ENCODE measurements at places on chromosomes 11 and 22. TPM values are rescaled to one million over a fixed set of nuclear protein-coding genes. Genes with fewer than 3 reads are reported as not detected.

GRCh38 chr11:75326439-75326810, 25.0 kb downstream of the ARRB1 start:
- no peak for DNase-seq

- DNase-seq: no peak
These were observed 1383.3 kb downstream of the TBC1D22A start for GRCh38 chr22:48145738-48146137.

GRCh38 chr11:35390737-35391682, 28.3 kb downstream of the SLC1A2 start:
- peak; percentile 55 for DNase-seq

DNA sequence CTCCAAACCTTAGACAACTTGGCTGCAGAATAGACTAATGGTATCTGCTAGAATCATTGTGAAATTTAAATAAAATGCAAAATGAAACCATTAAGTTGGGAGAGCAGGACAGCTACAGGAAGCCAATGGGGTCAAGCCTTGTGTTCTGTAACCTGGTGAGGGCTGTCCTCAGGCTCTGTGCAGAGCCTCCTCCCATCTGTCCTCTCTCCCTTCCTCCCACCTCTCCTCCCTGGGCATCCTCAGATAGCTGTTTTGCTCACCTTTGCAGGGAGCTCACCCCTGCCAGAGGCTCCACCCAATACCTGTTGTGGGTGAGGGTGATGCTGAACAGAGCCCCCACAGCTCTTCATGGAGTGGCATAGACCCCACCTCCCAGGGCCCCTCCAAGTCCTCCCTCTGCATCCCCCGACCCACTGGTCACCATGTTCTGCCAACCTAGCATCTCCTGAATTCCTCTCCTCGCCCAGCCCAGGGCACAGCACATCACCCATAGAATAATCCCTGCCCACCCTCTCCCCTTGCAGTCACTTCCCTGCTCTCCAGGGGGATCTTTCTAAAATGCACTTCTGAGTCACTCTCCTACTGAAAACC, 100.3 kb downstream of the PDE2A start:
- DNase-seq: no peak

Gene LSP1
- total RNA-seq: not detected

DNA sequence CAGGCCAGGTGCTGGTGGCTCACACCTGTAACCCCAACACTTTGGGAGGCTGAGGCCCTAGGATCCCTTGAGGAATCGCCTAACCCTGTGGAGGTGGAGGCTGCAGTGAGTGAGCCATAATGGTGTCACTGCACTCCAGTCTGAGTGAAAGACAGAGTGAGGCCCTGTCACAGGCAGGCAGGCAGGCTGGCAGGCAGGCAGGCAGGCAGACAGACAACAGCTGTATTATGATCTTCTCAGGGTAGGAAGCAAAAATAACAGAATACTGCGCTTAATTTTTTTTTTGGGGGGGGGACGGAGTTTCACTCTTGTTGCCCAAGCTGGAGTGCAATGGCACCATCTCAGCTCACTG, 3901.6 kb upstream of the OR11H1 start:
- DNase-seq: no peak

- DNase-seq: no peak
These were observed 84.4 kb downstream of the RPL27A start for GRCh38 chr11:8766988-8767374.

GRCh38 chr11:1571760-1572196, 293 bp downstream of the DUSP8 start:
- DNase-seq: no peak

DNA sequence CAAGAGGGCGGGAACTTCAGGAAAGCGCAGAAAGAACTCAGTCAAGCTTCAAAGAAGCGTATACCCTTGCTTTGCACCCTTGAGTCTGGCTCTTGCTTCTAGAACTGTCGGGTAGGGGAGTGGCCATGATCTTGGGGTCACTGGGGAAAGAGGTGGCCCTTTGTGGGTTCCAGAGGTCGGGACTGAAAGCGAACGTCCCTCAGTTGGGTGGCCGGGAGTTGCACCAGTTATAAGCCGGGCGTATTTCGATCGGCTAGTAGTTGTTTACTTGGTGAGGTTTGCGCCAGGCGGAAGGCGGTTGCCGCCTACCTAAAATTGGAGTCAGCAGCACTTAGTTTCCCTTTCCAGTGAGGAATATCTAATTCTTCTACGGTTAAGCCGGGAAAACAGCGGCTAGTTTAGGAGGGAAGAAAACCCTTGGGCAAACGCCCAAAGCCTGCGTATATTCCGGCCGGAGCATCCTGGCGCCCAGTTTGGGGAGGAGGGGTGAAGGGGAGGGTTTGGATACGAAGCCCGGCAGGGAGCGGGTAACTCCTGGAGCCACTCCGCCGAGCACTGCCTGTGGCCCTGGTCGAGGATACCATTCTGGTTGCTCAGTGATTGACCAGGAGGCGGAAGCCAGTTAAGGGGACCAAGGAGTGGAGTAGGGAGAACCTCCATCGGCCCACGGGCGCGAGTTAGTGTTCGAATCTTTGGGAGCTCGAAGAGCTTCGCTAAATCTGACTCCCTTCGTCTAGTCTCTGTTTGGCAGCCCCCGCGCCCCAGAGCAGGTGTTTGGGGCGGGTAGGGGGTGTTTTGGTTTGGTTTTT, 807 bp upstream of the WT1 start:
- no peak for DNase-seq

DNA sequence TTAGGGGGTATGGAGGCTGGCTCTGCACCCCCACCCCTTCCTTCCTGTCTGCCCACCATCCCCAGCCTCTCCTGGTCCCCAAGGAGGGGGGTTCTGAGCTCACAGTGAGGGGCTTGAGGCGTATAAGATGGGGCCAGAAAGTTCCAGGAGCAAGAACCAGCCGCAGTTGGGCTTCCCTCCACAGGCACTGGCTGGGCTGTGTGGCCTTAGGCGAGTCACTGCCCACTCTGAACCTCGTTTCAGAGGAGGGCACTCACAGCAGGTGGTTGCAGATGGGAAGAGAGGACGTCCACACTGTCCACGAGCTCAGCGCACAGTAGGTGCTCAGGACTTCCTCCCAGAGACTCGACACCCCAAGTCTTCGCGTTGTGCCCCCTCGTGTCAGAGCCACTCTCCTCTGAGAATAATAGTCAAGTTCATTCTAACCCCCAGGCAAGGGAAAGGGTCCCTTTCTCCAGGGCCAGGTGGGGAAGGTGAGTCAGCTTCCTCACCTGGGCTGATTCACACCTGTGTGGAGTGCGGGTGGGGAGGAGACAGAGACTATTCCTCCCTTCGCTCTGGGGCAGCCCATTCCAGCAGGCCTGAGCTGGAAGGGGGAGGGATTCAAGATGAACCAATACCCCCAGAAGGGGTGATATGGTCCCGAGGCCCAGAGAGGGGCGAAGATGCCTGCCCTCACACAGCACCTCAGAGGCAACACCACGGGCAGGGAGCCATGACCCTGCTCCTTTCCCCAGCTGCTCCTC, 29.3 kb downstream of the RPL3 start:
- no peak for DNase-seq

DNA sequence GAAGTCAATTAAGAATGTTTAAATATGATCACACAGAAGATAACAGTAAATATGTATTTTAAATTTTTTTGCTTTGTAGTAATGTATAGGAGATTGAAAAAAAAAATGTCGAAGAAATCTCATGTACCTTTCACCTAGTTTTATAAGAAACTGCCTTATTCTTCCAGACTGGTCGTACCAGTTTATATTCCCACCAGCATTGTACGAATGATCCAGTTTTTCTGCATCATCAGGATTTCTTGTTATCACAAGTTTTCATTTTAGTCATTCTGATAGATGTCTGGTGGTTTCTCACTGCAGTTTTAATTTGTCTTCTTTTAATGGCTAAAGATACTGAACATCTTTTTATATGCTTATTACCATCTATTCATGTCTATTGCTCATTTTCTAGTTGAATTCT, 101.8 kb upstream of the CTSC start:
- DNase-seq: no peak

Gene MPPED2
- not detected for total RNA-seq

Gene OR1S2
- total RNA-seq: not detected

- no peak for DNase-seq
These were observed 7.8 kb upstream of the RANBP1 start for GRCh38 chr22:20107951-20108756.

GRCh38 chr22:19066531-19067271, 55.5 kb downstream of the DGCR2 start:
- no peak for DNase-seq

- DNase-seq: no peak
These were observed 23.5 kb upstream of the GRAMD1B start for GRCh38 chr11:123406441-123407129.

Gene CHRDL2
- not detected for total RNA-seq

DNA sequence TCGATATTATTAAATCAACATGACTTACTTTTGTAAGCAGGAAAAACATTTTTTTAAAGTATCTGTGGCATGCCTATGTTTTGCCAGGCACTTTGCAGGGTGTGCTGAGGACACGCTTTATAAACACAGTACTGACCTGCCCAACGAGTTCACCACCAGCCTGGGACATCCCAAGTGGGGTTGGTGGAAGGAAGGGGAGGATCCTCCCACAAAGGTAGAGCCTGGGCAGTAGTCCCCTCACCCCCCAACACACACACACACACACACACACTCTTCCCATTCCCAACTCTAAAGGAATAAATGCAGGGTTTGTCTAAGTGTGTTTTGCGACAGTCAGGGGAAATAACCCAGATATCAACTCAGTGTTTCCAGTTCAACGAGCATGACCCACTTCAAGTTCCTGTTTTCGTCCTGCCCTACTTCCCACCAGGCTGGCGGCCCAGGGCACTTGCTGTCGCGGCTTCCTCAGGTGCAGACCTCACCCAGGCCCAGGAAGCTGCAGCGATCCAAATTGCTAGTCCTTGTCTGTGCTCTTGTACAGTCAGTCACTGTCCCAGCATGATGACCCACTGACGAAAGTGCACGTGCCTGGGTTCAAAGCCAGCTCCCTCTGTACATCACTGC, 3.1 kb downstream of the CERK start:
- DNase-seq: peak; percentile 43

- DNase-seq: peak; percentile 61
These were observed 2.5 kb downstream of the CHST1 start for GRCh38 chr11:45662665-45663485.

Gene SYT9
- total RNA-seq: not detected

Gene MS4A7
- total RNA-seq: not detected

Gene INSC
- not detected for total RNA-seq

- DNase-seq: no peak
These were observed 95.3 kb upstream of the CRYBB3 start for GRCh38 chr22:25104367-25104766.

GRCh38 chr22:31238057-31238456, 26.0 kb downstream of the LIMK2 start:
- DNase-seq: no peak

Gene KCNE3
- not detected for total RNA-seq

- DNase-seq: peak; percentile 37
These were observed 10.4 kb upstream of the TUB start for GRCh38 chr11:8070417-8071115.

DNA sequence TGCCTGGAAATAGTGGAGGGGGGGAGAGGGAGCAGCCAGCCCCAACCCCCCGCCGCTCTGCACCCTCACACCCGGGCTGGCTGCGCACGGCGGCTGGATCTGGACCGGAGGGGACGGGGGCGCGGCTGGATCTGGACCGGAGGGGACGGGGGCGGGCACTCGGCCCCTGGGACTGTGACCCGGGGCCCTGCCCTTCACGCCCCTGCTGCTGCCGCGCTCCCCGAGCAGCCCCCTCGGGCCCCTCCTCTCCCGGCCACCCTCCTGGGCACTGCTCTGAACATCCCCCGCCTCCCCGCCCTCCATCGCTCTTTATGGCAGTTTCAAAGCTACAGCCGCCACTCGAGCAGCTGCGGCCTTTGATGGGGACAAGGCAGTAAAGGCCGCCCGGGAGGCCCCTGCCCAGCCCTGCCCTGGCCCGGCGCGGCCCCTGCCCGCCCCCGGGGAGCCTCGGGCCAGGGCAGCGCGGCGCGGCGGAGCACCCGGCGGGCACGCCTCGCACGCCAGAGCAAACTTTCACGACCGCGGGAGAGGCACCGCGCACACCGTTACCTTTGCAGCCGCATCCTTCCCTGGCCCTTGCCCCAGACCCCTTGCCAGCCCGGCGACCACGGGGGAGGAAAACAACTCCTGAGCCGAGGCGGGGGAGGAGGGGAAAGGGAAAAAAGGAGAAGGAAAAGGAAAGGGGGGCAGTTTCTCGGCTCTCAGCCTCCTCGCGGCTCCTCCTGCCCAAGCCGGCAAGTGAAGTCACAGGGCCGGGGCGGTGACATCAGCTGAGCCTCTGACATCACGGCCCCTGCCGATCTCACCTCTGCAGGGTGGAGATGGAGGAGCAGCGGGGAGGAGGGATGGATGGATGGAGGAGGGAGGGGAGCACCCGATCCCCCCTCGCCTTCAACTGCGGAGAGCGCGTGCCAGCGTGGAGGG, 13.1 kb upstream of the TCF20 start:
- DNase-seq: no peak

GRCh38 chr11:72831521-72832300, 17.5 kb downstream of the ATG16L2 start:
- peak; percentile 50 for DNase-seq

GRCh38 chr11:67118181-67118766, 789 bp upstream of the KDM2A start:
- no peak for DNase-seq

Gene CTSF
- total RNA-seq: not detected

Gene C11orf71
- total RNA-seq: 0.81 TPM

Gene CCDC85B
- total RNA-seq: 121 TPM

- no peak for DNase-seq
These were observed 80.6 kb upstream of the SYT13 start for GRCh38 chr11:45366619-45367190.

Gene BEST1
- total RNA-seq: not detected

DNA sequence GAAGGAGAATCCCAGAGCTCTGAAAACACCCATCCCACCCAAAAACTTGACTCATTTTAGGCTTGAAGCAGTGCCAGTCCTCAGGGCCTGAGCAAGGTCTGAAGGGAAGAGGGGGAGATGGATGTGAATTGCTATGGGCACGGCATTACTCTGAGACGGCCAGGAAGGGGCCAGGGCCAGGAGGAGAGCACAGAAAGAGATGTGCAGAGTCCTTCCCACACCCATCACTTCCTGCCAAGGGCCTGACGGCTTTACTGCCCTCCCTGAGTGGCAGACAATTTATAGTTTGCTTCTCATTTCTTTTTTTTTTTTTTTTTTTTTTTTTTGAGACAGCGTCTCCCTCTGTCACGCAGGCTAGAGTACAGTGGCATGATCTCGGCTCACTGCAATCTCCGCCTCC, 22.5 kb downstream of the TAB1 start:
- DNase-seq: no peak

Gene F2
- total RNA-seq: 0.71 TPM

- no peak for DNase-seq
These were observed 13.7 kb downstream of the GLYATL2 start for GRCh38 chr11:58830673-58831301.

Gene E2F8
- total RNA-seq: 2.2 TPM

Gene DDIAS
- 7.2 TPM for total RNA-seq

DNA sequence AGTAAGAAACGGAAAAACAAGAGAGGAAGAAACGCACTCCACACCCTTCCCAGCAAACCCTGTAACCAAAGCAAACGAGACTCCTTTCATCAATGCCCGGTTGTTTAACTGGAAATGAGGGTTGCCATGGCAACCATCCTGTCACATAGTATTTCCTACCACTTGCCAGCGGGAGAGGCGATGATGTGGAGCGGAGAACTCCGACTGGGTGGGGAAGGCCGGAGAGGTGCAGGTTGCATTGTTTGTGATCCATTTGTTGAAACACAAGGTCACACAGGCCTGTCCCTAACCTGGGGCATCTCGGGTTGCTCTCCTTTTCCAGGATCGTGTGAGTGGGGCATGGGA, 609.9 kb downstream of the BUD13 start:
- DNase-seq: no peak
